ENCODE measurements at places on chromosomes 1 and 21. TPM values are rescaled to one million over a fixed set of nuclear protein-coding genes. Genes with fewer than 3 reads are reported as not detected.

The ADGRL4 gene
- 31.9 TPM for total RNA-seq

The NLRP3 gene
- total RNA-seq = 7.1 TPM

The OXCT2 gene
- not detected for total RNA-seq

The PTGS2 gene
- total RNA-seq = 10.3 TPM

DNA sequence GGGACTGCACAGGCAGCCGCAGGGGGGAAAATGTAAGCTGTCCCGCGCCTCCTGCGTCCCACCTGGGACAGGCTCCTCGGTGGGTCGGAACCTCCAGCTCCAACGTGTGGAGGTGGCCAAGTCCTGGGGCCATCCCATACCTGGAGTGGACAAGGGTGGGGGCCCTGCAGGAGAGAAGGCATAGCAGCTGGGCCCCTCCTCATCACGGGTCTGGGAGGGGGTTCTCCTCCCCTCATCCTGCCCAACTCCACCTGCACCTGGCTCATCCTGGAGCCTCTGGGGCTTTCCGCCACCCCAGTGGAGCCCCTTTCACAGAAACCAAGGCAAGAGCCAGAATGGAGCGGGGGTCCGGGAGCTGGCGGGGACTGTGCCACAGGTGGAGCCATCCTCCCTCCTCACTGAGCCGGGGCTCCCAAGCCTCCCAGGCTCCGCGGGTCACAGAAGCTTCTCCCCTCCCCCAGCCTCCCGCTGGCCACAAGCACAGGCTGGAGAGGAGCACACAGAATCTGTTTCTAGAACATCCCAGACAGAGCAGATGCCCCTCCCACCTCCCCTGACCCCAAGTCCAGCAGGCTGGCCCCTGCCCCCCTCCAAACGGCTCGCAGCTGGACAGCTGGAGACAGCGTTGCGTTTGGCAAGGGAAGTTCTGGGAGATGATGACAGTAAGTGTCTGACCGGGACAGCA is 65.8 kb downstream of the MEGF6 start:
- H3K4me1 ChIP-seq = no peaks in the 10 kb centered on the region
- no peaks in the 10 kb centered on the region for H3K36me3 ChIP-seq
- no peaks in the 10 kb centered on the region for H3K27me3 ChIP-seq
- no peak overlapping the region for H3K4me3 ChIP-seq
- H3K27ac ChIP-seq = no peak overlapping the region
- no peak for DNase-seq

- peaks cover 3% of the 10 kb centered on the region for H3K36me3 ChIP-seq
- no peak overlapping the region for H3K4me3 ChIP-seq
- H3K4me1 ChIP-seq = no peaks in the 10 kb centered on the region
- H3K27ac ChIP-seq = no peak overlapping the region
- no peaks in the 10 kb centered on the region for H3K27me3 ChIP-seq
These were observed 27.2 kb downstream of the RRAGC start for GRCh38 chr1:38832370-38832734.

- no peak for DNase-seq
- no peaks in the 10 kb centered on the region for H3K4me1 ChIP-seq
- H3K36me3 ChIP-seq = no peaks in the 10 kb centered on the region
- no peak overlapping the region for H3K27ac ChIP-seq
- no peak overlapping the region for H3K4me3 ChIP-seq
These were observed 104.9 kb upstream of the EDN2 start for GRCh38 chr1:41589395-41589794.

DNA sequence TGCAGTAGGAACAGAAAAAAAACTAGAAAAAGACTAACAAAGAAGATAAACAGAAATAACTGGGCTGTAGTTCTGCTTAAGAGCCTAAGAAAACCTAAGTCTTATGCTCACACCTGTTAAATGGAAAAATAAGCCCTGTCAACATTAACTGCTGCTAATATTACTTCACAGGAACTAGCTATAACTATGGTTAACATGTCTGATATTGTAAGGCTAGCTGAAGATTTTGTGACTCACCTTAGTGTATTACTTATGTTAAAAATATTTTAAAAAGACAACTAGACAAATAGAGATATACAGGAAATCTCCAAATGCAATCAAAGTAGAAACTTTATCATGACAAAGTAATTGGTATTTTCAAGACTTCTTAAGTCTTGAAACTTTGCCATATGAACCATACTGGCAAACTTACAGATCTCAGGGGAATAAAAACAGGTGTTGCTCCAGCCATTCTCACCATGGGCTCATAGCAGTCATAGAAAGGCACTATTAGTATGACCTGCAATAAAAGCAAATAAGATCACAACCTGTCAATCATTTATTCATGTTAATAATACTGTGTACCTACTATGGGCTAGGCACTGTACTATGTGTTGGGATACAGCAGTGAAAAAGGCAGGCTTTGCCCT is 30.7 kb downstream of the KYAT3 start:
- no peak for DNase-seq
- H3K36me3 ChIP-seq = peaks cover 5% of the 10 kb centered on the region
- no peak overlapping the region for H3K4me3 ChIP-seq
- H3K4me1 ChIP-seq = no peaks in the 10 kb centered on the region
- no peak overlapping the region for H3K27ac ChIP-seq

DNA sequence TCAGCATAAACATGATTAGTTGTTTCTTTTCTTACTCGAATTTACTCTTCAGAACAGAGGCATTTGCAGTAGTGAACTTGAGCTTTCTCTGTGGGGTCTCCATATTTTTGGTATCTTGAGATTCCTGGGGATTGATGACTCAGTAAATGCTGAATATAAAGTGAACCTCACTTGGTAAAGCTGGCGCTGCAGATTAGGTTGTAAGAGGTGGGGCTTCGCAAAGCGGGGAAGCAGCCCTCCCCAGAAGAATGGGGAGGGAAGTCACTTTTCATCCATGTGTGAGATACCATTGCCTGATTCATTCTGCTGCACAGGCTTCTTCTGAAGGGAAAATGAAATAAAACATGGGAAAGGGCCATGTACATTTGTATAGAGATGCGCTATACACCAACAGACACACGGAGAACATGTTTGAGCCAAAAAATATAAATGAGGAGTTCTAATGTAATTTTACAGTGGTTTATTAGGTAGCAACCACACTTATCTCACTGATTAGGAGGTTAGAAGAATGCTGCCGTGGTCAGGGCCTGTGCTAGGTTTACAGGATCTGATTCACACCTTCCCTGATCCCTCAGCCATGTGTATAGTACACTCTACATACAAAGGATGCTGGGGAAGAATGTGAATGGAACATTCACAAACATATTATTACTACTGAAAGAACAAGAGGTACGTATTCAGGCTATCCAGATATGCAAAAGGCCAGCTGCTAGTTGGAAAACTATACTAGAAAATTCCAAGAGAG is 63.5 kb downstream of the DNTTIP2 start:
- peaks cover 1% of the 10 kb centered on the region for H3K4me1 ChIP-seq
- no peak for DNase-seq
- H3K27me3 ChIP-seq = no peaks in the 10 kb centered on the region
- H3K4me3 ChIP-seq = no peak overlapping the region

- no peaks in the 10 kb centered on the region for H3K27me3 ChIP-seq
- no peak overlapping the region for H3K4me3 ChIP-seq
These were observed 23.2 kb downstream of the MCOLN2 start for GRCh38 chr1:84973498-84974334.

DNA sequence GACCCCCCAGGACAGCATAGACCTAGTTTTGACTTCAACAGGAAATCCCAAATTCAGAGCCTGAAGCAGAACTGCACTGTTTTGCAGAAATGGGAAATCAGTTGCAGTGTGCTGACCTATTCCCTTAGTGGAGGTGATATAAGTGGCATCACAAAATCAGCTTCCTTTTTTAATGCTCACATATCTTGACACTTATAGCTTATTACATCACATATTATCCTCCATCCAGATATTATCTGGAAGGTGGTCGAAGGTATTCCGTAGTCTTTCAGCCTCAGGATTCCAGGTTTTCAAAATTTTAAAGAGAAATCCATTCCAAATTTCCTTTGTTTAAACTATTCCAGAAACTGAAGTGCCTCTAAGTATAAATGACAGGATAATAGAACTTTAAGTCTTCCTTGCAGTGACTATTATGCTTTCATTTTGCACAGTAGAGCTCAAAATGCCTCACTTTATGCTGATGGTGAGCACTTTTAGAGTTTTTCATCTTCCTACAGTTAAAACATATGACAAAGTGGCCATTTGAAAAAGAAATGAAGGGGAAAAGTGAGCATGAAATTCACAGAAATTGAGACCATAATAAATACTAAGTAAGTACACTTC is 106.4 kb upstream of the DPYD start:
- H3K27ac ChIP-seq = no peak overlapping the region
- no peak for DNase-seq
- H3K4me3 ChIP-seq = no peak overlapping the region
- no peaks in the 10 kb centered on the region for H3K36me3 ChIP-seq
- no peaks in the 10 kb centered on the region for H3K4me1 ChIP-seq

GRCh38 chr21:34261841-34262468 is 101.9 kb upstream of the KCNE2 start:
- no peaks in the 10 kb centered on the region for H3K4me1 ChIP-seq
- H3K27ac ChIP-seq = peak overlapping the region; percentile 42
- H3K4me3 ChIP-seq = no peak overlapping the region
- no peak for DNase-seq
- H3K27me3 ChIP-seq = no peaks in the 10 kb centered on the region

DNA sequence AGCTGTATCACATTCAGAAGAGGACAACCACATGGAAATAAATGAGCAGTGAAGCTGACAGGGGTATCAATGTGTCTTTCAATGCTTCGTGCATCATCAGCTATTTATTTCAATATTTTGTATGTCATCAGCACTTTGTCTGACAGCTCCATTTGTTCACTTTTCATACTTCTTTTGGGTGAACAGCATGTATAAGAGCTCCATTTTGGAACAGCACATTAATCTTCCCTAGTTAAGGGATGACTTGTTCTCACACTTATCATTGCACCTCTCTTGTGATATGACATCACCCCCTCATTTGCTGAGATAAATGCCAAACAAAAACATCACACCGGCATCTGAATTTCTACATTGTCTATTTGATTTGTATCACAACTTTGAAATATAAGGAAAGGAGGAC is 190.6 kb upstream of the SAMSN1 start:
- H3K4me3 ChIP-seq = no peak overlapping the region
- no peaks in the 10 kb centered on the region for H3K4me1 ChIP-seq
- DNase-seq = no peak
- H3K27me3 ChIP-seq = no peaks in the 10 kb centered on the region
- H3K27ac ChIP-seq = no peak overlapping the region

DNA sequence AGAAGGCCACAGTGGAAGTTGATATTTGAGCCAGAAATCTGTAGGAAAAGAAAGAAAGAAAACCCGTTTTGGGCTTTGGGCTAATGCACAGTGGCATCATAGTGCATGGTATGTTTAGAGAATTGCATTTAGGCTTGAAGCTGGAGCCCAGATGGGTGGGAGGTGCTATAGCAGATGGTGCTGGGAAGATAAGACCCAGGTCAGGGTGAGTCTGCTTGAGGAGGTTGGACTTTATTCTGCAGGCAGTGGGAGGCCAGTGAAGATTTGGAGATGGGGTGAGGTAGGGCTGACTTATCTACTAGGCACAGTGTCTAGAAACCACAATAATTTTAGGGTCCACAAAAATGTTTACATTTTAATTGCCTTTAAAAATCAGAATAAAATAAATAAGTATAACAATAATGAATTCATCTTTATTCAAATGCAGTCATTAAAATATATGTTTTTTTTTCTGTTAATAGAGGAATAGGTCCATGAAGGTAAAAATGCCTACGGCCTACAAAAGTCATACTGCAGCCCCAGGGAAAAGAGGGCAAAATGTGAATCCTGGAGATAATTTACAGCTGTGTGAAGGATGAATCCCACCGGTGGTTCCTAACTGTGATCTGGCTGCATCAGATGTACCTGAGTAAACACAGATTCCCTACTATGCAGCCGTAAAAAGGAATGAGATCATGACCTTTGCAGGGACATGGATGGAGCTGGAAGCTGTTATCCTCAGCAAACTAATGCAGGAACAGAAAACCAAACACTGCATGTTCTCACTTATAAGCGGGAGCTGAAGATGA is 8.7 kb downstream of the DNAJC6 start:
- H3K27me3 ChIP-seq = no peaks in the 10 kb centered on the region
- no peaks in the 10 kb centered on the region for H3K4me1 ChIP-seq
- no peak overlapping the region for H3K27ac ChIP-seq
- no peaks in the 10 kb centered on the region for H3K36me3 ChIP-seq

- H3K4me3 ChIP-seq = no peak overlapping the region
- H3K4me1 ChIP-seq = peaks cover 9% of the 10 kb centered on the region
- DNase-seq = peak; percentile 94
- H3K27ac ChIP-seq = peak overlapping the region; percentile 95
- no peaks in the 10 kb centered on the region for H3K36me3 ChIP-seq
- H3K27me3 ChIP-seq = no peaks in the 10 kb centered on the region
These were observed 16.9 kb downstream of the SLC2A1 start for GRCh38 chr1:42941640-42942330.

Measured in aorta (tissue), 5 donors.